Upper lobe of right lung (tissue), 1 donor: ENCODE measurements at places on chromosomes 12 and 14.

GRCh38 chr14:99378782-99379214, 101.9 kb downstream of the SETD3 start:
- DNase-seq = no peak

DNA sequence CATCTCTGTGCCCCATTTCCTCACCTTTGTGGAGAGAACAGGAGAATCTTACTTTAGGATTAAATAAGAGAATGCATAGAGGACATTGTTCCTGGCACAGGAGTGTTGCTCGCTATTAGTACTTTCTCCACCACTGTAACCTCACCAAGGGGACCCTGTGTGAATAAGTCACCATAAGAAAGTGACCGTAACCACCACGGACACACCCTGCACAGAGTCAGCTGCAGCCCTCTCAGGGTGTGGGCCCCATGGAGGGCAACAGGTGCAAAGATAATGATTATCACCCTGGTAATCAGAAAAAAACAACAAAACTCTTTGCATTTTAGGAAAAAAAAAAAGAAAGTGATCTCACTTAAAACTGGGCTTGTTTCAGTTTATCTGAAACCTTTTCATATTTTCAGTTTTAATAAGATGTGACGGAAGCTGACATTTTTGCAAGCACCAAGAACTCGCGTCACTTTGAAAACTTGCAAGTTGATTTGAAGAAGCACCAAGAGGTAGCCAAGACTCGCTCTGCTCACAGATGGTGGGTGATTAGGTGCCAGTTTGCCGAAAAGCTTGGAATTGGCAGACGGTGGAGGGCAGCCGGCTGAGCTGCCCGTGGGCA, 87.0 kb upstream of the VRK1 start:
- no peak for DNase-seq

DNA sequence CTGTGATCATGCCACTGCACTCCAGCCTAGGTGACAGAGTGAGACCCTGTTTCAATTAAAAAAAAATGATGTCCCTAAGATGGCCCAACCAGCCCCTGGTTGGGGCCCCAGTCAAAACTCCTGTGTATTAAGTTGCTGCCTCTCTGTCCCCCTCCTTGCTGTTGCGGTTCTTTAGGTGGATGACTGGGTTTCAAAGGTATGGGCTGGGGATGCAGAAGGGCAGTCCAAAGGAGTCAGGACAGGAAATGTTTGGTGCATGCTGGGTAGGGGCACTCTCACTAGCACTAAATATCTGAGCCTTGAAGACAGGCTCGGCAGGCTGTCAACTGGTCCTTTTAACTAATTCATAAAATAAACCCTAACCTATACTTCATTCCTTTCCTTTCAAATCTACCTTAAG, 12.0 kb upstream of the PIP4K2C start:
- DNase-seq = no peak

DNA sequence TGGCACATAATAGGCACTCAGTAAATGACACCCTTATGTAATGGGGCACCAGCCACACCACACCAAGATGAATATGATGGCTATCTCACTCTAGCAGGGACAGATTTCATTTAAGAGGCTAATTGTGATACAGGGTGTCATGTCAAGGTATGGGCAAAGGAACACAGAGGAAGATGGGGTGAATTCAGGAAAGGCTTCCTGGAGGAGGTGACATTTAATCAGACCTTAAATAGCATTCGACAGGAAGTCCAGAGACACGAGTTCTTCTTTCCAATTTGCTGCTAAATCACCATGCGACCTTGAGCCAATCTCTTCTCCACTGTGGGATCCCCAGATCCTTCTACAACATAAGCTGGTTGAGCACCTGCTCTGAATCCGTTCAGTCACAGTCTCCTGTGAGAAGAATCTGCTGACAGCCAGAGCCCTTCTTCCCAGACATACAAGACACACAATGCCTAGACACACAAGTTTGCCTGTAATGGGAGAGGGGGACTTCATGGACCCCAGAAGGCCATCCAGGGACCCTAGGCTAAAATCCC, 1.5 kb upstream of the DTX1 start:
- no peak for DNase-seq

DNA sequence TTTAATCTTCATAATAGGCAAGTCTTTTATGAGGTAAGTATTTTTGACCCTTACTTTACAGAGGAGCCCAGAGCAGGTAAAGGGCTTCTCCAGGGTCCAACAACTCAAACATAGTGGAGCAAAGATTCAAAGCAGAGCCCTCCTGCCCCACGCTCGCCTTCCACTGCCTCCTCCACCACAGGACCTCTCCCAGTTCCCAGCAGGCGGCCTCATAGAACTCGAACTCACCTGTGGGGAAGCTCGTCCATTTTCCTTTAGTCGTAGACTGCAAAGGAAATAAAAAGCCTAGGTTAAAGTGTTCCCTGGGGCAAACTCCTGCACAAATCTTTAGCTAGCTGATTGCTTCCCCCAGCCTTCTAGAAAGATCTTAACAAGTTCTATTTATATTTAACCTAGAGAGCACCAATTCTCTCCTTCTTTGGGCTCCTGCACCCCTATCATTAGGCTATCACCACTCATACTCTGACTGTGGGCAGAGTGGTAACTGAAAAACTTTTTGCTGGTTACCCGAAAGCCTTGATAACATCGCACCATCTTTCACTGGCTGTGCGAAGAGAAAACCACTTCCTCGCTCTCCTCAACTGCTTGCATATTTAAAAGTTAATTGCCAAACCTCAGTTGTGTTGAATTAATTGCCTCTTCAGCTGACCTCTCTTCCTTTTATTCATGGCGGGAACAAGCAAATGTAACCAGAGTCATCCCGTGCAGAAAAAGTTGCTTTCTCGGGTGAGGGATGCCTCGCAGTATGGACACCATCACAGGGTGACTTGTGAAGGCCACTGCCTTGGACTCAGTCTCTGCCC, 299.6 kb downstream of the DPF3 start:
- no peak for DNase-seq

DNA sequence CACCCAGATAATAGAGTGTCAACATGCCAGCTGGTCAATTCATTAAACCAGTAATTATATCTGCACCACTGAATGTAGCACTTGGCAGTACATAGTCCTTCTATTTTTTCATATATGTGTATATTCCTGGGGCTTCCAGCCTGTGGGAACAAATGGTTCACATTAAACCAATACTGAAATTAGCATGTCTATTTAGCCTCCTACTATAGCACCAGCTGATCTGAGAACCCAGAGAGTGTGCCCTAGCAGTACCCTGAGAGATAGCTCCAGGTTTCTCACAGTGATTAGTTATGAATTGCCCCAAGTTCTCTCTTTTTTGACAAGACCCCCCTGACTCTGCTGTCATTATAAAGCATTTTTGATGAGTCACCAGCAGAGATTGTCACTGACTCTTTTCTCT, 1097.3 kb upstream of the FLRT2 start:
- no peak for DNase-seq

DNA sequence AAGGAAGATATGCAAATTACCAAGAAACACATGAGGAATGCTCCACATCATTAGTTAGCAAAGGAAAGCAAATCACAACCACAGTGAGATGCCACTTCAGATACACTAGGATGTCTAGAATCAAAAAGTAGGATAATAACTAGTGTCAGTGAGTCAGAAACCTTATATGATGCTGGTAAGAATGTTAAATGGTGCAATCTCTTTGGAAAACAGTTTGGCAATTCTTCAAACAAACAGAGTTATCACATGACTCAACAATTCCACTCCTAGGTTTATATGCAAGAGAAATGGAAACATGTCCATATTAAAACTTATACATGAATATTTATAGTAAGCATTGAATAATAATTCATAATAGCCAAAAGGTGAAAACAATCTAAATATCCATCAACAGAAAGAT, 220.9 kb downstream of the FOXG1 start:
- no peak for DNase-seq

DNA sequence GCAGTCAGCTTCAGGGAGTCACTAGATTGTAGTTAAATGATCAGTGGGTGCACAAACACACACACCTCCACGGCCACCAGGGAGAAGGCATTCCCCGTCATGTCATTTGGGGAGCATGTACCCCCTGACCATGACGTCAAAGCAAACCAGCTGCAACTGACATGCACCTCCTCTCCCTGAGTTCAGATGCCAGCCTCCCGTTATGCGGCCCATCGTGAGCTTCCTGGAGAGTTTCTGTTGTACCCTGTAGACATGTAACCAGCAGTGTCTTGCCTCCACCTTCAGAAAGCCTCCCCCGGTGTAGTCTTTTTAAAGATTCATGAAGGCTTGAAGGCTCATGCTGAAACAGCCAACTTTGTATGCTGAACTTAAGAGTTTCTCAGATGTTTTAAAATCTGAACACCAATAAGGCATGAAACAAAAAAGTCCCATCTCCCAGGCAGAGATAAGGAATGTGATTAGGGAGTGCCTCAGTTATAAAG, 54.8 kb downstream of the FNTB start:
- no peak for DNase-seq

DNA sequence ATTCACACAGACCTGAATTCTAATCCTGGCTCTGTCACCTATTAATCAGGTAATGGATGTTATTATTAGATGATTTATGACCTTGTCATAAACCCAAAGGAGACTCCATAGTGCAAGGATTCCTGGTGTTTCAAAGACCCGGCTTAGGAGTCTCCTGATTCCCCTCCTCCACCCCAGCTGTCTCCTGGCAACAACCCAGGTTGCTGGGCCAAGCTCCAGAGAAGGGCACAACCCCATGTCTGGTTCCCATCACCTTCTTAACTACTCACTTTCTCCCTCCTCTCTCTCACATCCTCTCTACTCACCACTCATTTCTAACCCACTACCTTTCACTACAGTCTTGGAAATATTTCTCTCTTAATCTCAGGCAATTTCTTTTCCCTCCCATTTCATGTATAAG, 41.6 kb downstream of the RHOJ start:
- no peak for DNase-seq

- no peak for DNase-seq
Measured at GRCh38 chr12:53418221-53418620, 5.4 kb upstream of the AMHR2 start.

- peak; percentile 95 for DNase-seq
Measured at GRCh38 chr12:52023182-52023975, 16.6 kb downstream of the TAMALIN start.

- no peak for DNase-seq
Measured at GRCh38 chr12:175759-176158, 38.2 kb downstream of the SLC6A12 start.

GRCh38 chr14:36087411-36087810, 89.1 kb downstream of the PTCSC3 start:
- DNase-seq = no peak

- DNase-seq = no peak
Measured at GRCh38 chr14:23520899-23521533, 30.5 kb downstream of the ZFHX2 start.

- DNase-seq = no peak
Measured at GRCh38 chr12:23834076-23834475, 115.4 kb downstream of the SOX5 start.

- no peak for DNase-seq
Measured at GRCh38 chr14:52833891-52834290, 42.5 kb upstream of the GNPNAT1 start.

DNA sequence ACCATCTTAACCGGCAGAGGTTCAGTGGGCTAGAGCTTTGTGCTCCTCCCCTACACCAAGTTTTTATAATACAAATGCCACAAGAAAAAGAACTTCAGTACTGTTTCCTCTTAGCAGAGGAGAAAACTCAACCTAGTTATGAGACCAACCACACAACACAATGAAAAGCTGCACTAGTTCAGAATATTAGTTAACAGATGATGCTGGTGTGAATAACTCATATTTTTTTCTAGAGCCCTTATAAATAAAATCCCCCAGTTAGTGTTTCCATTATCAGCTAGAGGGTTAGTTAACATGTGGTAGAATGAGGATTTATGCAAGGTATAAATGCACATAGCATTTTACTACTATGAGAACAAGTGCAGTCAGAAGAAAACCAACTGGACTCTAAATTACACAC, 61.9 kb upstream of the AMN1 start:
- no peak for DNase-seq

DNA sequence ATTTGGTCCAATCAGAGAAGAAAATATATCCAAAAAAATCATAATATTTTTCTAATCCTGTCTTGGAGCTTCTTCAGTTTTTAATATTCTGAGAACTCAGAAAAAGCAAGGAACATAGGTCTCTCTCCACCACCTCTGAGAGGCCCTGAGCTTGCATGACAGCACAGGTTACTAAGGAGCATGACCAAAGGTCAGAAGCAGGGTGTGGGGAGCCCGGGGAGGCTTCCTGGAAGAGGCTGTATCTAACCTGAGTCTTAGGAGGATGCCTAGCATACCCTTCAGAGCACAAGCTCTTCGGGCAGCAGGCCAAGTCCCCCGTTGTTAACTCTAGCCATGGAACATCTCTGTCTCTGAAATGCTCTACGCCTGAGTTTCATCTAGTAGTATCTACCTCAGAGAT, 15.7 kb upstream of the STON2 start:
- DNase-seq = no peak

GRCh38 chr12:6375269-6376078, at the start of gene SCNN1A:
SCNN1A (minus strand) TSS chr12:6375563; CDS start chr12:6374783, 780 bp downstream.
- DNase-seq = peak; percentile 92

GRCh38 chr12:71587012-71587411, 76.6 kb downstream of the ZFC3H1 start:
- no peak for DNase-seq

DNA sequence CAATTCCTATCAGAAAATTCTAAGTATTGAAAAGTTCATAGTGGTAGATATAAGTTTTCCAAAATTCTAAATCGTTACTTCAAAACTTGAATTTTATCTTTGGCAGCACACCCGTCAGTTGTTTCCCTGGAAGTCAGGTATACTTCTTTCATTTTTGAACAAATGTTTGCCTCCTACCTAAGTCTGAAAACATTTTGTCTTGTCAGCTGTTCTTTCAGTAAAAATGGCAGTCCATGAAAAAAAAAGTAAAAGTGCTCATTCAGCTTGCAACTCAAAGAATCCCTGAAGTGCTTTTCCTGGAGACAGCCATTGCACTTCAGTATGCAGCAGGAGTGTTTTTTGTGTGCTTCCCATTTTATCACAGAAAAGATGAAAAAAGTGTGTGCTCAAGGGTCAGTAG, 130.1 kb upstream of the NEDD1 start:
- no peak for DNase-seq

DNA sequence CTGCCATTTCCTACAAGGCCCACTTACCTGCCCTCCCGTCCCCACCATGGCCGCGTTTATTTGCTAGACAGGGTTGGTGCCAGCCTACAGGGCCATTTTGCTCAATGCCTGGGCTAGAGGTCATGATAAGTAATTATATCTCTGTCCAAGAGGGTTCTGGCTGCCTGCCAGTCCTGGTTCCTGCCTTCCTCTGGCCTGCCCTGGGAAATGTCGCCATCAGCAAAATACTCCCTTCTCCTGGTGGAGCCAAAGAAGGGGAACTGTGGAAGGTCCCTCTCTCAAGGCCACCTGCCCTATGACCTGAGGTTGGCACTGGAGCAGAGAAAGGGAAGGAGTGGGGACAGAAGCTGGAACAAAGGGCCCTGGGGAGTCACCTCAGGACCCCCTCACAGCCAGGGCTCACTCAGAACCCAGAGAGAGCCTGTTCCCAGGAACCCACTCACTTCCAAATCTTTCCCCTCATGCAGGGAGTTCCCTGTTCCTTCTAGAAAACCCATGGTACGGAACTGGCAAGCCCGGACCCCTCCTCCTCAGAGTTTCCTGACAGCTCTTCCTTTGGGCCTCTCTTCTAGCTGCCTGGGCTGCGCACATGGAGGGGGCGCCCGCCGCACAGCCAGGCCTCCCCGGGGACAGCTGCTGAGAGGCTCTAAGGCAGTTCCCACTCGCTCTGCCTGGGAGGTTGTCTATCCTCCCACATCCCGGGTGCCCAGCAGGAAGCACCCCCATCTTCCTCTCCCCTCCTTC, 280.5 kb downstream of the DPF3 start:
- DNase-seq = no peak

- no peak for DNase-seq
Measured at GRCh38 chr14:106185837-106186233, 659.5 kb downstream of the TMEM121 start.

GRCh38 chr12:3489057-3489456, 1.9 kb upstream of the PRMT8 start:
- DNase-seq = no peak
